ENCODE measurements at places on chromosomes 2 and 18.

DNA sequence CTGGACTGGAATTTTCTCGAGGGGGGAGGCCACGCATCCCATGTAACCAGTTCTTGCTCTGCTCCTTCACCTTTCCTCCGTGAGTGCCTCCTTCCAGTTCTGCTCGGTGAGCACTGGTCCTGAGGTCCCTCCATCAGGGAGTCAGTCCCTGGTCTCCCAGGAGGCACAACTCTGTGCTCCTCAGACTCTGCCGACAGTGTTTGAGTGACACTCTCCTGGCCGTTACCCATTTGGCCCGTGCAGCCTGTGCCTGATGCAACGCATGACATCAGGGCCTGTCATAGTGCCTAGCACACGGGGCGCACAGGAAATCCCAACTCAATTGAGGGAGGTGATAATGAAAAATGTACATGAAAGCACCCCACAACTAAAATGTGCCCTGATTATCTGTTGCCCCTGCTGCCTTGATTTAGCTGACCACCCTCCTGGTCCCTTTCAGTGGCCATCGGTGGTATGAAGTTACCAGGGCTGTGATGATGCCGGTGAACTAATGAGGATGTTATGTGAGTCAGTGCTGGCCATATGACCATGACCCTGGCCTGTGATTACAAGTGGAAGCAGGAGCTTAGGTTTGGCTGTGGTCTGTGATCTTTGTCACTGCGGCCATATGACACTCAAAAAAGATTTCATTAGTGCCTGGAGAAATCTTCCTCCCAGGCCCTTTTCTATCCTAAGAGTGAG, 144.6 kb downstream of the TDRD15 start:
- no peak for DNase-seq

GRCh38 chr2:236257136-236257535, 7.1 kb downstream of the ASB18 start:
- no peak for DNase-seq

DNA sequence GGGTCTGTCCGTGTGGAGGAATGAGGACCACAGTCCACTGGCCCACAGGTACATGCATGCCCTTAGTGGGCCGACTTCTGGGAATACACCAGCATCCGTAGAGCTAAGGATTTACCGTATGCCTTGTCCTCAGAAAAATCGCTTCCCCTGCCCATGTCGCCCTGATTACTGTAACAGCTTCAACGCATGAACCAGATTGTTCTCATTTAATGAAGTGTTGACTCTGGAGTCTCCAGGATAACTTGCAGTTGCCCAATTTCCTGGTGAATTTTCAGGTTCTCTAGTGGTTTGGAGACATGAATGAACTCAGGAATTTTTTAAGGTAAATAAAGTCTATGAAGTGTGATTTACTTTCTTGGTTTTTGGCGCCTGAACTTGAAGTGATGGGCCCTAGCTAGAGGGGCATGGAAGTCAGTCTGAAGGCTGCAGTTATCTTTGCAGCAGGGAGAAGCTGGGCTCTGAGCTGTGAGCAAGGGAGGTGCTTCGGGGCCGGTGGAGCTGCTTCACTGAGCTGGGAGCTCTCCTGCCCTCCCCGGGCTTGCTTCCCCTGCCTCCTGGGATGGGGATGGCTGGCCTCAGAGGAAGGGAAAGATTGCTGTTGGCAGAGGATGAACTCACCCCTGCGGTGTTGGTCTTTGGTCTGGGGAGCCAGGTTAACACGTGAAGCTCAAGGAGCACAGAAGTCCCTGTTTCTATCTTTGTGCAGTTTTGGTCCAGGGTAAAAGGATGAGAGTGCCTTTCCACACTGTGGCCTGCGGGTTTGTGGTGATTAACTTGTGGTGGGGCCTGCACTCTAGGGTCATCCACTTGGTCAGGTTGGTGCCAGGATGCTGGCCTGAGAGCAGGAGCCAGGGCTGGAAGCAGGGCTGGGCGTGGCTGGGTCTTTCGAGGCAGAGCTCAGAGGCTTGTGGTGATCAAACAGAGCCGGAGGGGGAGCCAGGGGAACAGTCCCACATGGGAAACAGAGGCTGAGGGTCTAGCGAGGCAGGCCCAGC, 28.1 kb downstream of the TCF7L1 start:
- DNase-seq = no peak

DNA sequence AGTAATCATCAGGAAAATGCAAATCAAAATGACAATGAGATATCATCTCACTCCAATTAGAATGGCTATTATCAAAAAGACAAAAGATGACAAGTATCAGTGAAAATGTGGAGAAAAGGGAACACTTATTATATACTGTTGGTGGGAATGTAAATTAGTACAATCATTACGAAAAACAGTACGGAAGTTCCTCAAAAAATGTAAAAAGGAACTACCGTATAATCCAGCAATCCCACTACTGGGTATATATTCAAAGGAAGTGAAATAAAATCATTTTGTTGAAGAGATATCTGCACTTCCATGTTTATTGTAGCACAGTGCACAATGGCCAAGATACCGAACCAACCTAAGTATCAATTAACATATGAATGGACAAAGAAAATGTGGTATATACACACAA, 52.4 kb upstream of the TEX51 start:
- no peak for DNase-seq

- no peak for DNase-seq
These were observed 7.0 kb downstream of the EVX2 start for GRCh38 chr2:176076796-176077195.

DNA sequence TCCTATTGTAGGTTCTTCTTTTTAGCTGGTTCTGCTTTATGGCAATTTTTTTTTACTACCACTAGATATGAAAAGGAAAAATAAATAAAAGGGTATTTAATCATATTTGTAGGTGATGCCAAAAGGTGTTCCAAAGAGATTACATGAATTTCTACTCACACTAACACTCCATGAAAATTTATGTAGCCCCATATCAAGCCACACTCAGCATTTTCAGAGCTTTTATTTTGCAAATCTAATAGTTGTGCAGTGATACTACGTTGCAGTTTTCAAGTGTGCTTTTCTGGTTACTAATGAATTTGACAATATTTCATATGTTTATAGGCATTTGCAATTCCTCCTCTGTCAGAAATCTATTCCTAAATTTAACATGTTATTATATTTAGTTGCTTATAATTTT, 363.9 kb upstream of the TMEFF2 start:
- no peak for DNase-seq

- no peak for DNase-seq
These were observed 143.5 kb downstream of the ACKR3 start for GRCh38 chr2:236712961-236713673.

DNA sequence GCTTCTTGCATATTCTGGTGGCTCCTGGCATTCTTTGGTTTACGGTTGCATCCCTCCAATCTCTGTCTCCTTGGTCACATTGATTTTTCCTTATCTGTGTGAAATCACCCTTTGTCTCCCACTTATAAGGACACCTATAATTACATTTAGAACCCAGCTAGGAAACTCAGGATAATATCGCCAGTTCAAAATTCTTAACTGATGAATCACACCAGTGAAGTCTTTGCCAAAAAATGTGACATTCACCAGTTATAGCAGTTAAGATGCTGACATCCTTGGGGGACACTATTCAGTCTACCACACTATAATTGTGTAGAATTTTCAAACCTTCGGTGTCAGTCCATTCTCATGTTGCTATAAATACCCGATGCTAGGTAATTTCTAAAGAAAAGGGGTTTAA, 320.2 kb downstream of the TMX3 start:
- no peak for DNase-seq

- no peak for DNase-seq
These were observed 66.5 kb upstream of the UGP2 start for GRCh38 chr2:63775191-63775590.

DNA sequence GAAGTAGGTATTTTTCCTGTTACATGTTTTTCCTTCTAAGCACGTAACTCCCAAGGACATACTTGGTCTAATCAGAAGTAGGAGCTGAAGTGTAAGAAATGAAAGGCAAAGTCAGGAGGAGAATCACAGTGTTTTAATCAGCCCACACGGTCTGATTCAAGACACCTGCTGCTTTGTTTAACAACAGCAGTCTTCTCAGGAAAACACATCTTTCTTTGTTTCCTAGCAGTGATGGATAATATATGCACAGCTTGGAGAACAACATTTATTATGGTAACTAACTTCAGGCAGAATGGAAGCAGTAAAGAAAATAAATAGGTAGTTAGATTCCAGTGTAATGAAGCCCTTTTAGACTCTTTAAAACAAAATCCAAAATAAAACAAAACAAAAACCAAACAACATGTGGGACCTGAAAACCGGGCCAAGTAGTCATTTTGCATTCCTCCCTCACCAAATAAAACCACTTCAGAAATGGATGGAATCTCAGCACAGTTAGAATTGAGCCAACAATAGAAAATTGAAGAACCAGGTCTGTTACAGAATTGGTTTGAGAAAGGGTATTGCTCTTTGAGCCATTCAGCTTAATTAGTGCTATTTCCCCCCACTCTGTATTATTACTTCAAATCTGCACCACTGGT, 61.1 kb upstream of the UGP2 start:
- no peak for DNase-seq

GRCh38 chr18:40413160-40413559, 1541.9 kb upstream of the PIK3C3 start:
- DNase-seq = no peak

GRCh38 chr18:25454730-25455129, 102.8 kb upstream of the ZNF521 start:
- DNase-seq = no peak

DNA sequence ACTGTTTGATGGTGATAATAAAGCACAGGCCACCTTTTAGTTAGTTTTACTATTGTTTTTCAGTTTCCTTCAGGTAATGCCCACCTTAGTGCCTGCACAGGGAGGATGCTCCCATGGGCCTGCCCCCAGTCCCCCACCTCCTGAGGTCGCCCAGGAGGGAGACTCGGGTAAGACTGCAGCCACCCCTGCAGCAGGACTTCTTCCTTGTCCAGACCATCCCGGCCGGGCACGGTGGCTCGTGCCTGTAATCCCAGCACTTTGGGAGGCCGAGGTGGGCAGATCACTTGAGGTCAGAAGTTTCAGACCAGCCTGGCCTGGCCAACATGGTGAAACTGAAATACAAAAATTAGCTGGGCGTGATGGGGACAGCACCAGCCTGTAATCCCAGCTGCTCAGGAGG, 68.1 kb upstream of the TANC1 start:
- DNase-seq = no peak
